PC-3 (cell line): ENCODE measurements at places on chromosomes 2 and 18.

- DNase-seq, result no peak
Measured at GRCh38 chr2:236802862-236803261, 233.2 kb downstream of the ACKR3 start.

DNA sequence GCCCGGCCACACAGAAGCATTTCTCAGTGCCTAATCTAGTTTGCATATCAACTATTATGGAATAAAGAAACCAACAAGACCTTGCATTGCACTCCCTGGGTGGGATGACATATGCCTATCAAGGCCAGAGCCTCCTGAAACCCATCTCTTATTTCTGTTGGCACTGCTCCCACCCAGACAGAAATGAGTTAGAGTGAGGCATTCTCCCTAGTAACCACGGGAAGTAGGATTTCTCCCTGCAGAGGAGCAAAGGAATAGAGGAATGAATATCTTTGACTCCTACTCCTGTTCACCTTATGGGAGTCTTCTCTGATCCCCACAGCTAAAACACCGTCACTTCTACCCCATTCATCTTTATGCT, 24.2 kb upstream of the SCYGR1 start:
- DNase-seq, result peak; percentile 32

GRCh38 chr2:103284750-103285149, 522.9 kb downstream of the TMEM182 start:
- DNase-seq, result no peak

GRCh38 chr2:23824777-23825212, 102.1 kb downstream of the ATAD2B start:
- peak; percentile 82 for DNase-seq

DNA sequence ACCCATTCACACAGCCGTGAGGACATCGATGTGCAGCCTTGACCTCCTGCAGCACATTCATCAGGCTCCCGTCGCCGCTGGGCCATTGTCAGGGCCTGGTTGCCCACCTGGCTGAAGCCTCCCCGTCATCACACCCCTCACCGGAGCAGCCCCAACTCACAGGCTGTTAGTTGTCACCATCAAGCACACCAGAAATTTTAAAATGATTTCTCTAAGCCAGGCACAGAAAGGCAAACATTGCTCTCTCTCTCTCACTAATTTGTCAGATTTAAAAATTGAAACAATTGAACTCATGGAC, 167.1 kb downstream of the RTP5 start:
- DNase-seq, result no peak

DNA sequence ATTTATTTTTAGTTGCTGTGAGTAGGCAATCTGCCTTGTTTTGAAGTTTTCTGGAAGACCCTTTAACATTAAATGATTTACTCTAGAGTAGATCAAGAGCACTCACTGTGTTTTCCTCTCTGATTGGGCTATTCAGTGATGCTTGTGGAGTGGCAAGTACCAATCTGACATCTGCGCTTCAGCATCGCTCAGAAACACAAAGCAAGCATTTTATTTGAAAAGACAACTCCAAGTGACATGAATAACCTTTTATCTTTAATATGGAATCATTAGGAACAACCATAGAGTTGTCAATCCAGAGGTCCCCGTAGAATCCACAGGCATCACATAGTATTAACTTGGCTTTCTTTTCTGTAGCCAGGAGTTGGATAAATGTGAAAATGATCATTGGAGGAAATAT, 114.7 kb downstream of the CPS1 start:
- DNase-seq, result no peak

GRCh38 chr2:96341641-96342040, 6.1 kb downstream of the NCAPH start:
- DNase-seq, result no peak

DNA sequence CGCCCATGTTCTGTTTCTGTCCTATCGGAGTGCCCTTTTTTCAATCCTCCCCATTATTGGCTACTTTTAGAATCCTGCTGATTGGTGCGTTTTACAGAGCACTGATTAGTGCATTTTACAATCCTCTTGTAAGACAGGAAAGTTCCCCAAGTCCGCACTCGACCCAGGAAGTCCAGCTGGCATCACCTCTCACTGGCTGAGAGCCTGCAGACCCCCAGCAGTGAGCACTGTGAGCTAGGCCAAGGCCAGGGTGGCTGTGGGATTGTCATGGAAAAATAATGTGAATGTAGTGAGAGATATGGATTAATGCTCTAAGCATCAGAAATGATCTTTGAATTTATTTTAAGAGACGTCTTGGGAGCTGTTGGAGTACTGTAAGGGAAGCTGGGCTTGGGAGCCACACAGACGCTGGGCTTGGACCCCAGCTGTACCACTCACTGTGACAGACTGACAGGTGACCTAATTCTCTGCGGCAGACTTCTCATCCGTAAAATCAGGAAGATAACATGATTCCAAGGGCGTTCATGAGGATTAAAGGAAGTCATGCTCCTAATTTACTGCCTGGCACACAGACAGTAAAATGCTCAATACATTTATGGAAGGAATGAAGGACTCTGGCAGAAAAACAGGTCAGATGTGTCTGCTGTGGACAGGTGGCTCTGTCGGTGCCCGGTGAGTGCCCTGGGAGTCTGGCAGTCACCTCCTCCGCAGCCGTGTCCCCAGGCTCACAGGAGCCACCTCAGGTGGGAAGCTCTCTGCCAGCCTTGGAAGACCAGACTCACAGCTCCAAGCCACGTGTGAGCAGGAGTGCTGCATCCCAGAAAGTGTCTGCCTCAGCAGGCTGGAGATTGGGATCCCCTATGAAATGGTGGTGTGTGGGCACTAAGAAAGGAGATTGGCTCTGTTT, 105.5 kb downstream of the FAM168B start:
- DNase-seq, result no peak

DNA sequence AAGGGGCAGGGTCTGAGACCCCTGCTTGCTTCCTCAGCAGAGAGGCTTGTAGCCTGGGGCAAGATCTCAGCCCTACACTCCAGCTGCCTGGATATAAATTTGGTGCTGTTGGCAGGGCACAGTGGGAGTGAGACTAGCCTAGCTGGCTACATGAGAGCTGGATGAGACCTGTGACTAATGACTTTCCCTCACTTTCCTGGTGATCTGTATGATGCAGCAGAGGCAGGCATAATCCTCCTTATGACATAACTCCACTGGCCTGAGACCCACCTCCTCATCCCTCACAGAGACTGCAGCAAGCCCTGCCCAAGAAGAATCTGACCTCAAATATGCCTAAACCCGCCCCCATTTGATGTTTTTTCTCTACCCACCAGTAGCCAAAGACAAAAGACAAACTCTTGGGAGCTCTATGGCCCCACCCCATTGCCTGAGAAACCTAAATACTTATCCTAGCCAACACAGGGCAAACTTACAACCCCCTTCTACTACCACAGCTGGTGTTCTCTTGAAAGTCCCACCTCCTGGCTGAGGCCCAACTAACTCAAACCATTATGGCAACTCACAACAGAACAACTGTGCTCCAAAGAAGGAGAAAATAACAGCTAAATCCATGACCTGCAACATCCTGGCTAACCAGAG, 102.7 kb downstream of the NR4A2 start:
- no peak for DNase-seq

DNA sequence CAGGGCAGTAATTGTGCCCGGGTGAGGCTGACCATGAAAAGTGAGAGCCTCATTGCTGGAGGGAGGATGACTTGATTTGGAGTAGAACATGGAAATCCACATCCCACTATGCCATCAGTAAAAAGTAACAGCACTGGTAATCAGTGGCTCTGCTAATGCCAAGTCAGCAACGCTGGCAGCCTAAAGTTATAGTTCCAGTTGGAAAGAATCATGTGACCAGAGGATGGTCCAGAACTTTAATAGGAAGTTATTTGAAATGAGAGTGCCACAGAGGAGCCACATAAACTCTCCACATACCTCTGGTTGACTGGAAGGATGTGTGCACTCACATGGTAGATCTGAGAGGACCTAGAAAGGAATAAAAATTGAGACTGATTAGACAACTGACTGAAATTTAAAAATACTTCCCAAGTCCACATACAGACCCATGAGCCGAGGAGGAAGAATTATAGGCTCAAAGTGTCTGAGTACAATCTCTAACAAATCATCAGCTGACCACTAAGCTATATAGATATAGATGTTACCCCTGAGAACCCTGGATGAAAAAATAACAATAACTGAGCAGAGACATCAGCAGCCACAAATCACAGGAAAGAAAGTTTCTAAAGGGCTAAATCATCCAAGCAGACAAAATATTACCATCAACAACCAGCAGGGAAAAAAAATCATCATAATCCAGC, 346.8 kb downstream of the STK39 start:
- no peak for DNase-seq

- DNase-seq, result no peak
Measured at GRCh38 chr2:24107-24506, 22.2 kb downstream of the FAM110C start.

DNA sequence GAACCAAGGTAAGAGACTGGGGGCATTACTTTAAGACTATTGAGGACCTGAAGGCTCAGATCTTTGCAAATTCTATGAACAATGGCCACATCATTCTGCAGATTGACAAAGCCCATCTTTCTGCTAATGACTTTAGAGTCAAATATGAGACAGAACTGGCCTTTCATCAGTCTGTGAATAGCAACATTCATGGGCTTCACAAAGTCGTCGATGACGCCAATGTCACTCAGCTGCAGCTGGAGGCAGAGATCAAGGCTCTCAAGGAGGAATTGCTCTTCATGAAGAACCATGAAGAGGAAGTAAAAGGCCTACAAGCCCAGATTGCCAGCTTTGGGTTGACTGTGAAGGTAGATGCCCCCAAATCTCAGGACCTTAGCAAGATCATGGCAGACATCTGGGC, 43.8 kb upstream of the SLC4A10 start:
- no peak for DNase-seq

- DNase-seq, result no peak
Measured at GRCh38 chr2:37421686-37422085, 77.3 kb downstream of the QPCT start.

DNA sequence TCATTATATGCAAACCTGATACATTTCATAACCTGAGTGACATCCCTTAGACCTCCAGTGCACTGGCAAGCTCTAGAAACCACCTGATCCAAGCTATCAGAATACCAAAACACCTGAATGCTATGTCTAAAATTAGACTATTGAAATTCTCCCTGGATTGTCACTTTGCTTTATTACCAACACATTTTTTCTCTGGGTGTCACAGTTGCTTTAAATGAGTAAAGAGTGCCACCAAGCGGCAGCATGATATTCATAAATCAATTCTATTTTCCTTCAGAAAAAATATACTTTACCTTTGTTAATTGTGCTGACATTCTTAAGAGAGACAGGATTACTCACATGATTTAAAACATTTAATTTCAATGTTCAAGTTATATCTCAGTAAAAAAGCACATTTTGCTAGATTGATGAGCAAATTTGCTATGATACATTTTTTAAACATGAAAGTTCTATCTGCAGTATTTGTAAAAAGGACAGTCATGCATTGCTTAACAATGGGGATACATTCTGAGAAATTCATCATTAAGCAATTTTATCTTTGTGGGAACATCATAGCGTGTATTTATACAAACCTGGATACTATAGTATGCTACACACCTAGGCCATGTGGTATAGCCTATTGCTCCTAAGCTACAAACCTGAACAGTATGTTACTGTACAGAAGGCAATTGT, 338.4 kb upstream of the SLC39A10 start:
- DNase-seq, result peak; percentile 67

DNA sequence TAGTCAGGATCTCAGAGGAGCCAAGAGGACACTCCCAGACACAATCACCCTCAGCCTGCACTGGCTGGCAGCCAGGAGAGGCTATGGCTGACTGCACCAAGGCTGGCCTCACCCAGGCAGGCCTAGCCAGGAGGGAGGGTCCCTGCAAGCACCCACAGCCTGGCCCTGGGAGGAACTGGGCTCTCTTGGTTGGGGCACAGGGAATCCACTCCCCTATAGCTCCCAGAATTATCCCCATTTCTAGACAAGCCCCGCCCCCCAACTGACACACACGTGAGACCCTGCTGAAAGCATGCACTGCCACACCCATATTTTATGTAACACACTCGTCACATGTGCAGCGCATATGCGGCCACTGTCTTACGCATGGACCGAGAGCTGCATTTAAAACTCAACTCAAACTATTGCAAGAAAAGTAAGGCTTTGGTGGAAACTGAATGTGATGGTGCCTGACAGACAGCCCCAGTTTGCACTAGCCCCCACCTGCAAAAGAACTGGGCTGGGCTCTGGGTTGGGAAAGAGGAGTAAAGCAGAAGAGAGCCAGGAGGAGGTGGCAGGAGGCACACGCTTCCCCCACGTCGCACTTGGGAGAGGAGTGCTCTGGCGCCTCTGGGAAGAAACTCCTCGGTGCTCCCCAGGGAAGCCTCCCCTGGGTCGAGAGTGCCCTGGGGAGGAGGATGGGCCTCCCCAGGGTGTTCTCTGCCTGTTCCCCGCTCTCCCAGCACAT, 28.9 kb upstream of the ARHGEF4 start:
- peak; percentile 76 for DNase-seq

- DNase-seq, result peak; percentile 90
Measured at GRCh38 chr2:217707131-217707611, 295.6 kb downstream of the TNS1 start.

DNA sequence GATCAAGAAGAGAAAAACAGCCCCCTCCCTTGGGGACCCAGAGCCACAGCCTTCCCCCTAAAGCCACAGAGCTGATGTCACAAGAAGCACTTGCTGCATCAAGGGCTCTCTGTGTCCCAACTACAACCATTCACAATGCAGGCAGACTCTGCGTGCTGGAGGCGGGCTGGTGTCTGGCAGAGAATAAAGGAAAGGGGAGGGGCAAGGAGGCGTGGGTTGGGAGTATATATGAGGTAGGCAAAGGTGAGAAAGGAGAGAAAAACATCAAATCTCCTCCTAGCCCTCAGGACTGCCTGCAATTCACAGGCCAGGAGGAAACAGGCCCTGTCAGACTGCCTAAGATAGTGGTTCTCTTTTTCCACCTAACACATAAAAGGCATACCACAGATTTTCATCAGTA, 48.8 kb upstream of the IHH start:
- no peak for DNase-seq

DNA sequence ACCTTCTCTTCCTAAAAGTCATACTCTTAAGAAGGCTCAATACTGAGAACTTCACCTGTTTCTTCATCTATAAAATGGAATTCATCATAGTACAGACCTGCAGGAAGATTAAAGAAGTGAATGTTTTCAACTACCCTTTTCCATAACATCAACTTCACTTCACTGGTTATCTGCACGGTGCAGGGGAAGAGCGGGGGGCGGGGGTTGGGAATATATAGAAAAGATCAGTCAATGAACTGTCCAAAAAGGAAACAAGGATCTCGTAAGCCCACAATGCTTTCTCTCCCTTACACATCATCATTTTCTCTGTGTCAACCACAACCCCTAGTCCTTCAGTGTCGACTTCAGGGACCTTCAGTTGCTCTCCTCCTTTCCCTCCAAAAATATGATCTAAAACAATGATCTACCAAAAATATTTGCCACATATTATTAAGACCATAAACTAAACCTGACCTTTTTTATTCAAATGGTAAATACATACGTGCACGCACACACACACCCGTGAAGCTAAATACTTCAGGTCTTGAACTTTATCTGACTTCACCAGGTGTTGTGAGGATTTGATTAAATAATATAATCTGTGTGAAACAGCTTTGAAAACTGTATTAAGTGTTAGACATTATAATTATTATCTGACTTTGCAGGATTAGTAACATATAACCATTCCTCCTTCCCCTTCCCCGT, 4.9 kb downstream of the MBOAT2 start:
- DNase-seq, result no peak

- DNase-seq, result no peak
Measured at GRCh38 chr2:182817558-182817957, 48.9 kb downstream of the FRZB start.
